ENCODE measurements at places on chromosomes 11 and 22.

GRCh38 chr11:83456075-83456474 lies 169.9 kb upstream of the CCDC90B start:
- no peak for DNase-seq

DNA sequence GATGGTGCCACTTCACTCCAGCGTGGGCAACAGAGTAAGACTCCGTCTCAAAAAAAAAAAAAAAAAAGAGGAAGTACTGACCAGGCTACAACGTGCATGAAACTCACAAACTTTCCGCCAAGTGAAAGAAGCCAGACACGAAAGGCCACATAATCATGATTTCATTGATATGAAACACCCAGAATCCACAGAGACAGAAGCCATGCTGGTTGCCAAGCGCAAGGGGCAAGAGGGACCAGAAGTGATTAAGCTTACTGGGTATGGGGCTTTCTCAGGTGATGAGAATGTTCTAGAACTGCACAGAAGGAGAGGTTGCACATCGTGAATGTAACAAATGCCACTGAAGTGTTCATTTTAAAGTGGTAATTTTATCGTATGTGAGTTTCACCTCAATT lies 60.9 kb downstream of the CELSR1 start:
- DNase-seq = no peak

- no peak for DNase-seq
These were observed 34.7 kb downstream of the SNX19 start for GRCh38 chr11:130881475-130882137.

- no peak for DNase-seq
These were observed 184.2 kb downstream of the BLID start for GRCh38 chr11:121931748-121932352.

- no peak for DNase-seq
These were observed 3.5 kb downstream of the MEI1 start for GRCh38 chr22:41702763-41703162.

- DNase-seq = no peak
These were observed 11.9 kb upstream of the PARVB start for GRCh38 chr22:44012162-44012561.
